ENCODE measurements at places on chromosomes 6 and 20.
A peak's percentile ranks its signal among the peaks of the same experiment; 100 is the strongest.

DNA sequence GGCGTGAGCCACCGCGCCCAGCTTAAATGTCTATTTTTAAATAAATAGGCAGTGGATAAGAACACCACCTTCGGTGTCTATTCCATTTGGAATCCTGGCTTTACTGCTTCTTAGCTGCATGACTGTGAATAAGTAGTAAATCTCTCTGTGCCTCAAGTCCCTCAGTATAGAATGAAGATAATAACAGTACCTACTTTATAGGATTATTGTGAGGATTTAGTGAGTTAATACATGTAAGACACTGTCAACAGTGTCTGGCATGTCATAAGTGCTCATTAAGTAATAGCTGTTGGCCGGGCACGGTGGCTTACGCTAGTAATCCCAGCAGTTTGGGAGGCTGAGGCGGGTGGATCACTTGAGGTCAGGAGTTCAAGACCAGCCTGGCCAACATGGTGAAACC lies 10.1 kb downstream of the TPX2 start:
- DNase-seq: no peak

DNA sequence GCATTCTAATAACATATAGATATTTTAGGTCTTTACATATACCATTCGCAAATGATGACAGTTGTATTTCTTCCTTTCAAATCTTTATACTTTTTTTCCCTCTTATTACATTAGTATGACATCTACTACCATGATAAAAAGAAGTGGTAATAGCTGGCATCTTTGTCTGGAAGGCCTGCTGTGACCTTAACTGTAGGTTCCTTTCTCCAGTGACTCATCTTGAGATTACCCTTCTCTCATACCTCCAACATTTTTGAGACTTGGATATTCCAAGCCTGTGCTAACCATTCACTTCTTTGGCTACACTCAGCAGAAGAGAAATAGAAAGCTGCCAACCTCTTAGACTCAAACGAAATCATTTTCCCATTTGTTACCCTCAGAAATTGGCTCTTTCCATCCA lies 30.3 kb downstream of the ZKSCAN8 start:
- DNase-seq: no peak

GRCh38 chr6:34056305-34057108 lies 89.4 kb downstream of the GRM4 start:
- no peak for DNase-seq

- peak; percentile 78 for DNase-seq
These were observed 728 bp upstream of the TRIM39 start for GRCh38 chr6:30325873-30326525.

DNA sequence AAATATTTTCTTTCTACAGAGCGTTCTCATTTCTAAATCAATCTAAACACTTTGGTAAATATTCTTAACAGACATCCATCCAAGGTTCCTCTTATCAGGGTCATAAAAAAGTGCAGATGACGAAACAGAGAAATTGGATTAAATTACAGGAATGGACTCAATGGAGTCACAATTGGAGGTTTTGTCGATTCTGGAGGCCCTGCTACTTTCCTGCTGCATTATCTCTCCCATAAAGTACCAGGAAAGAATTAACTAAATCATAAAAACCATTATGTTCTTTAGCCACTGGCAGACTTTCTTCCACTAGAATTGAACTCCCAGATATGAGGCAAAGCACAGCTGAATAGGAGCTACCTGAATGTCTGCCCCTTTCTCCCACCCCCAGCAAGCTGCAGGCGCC lies 610.6 kb downstream of the HDGFL1 start:
- no peak for DNase-seq

DNA sequence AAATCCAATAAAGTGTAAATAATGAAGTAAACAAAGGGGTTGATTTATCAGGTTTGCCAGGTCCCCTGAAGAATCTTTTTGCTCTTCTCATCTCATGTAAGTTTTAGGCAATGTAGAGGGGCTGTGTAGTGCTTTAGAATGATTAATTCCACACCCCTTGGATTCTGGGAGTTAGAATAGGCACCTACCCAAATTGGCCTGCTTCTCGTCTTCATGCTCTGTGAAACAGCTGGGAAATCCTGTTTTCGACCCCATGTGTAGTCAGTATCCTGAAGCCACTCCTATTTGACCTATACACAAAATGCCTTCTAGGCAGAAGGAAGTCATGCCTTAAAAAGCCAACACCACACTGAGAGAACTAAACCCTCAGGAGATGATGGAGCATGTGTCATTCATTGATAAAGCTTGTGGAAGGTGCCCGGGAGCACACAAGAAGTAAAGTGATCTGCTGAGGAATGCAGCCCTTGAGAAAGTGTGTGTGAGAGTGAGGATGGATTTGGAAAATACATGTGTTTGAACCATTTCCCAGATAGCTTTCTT lies 170.9 kb downstream of the KLHL32 start:
- no peak for DNase-seq

- no peak for DNase-seq
These were observed 212.7 kb downstream of the CDKAL1 start for GRCh38 chr6:20746805-20747558.

DNA sequence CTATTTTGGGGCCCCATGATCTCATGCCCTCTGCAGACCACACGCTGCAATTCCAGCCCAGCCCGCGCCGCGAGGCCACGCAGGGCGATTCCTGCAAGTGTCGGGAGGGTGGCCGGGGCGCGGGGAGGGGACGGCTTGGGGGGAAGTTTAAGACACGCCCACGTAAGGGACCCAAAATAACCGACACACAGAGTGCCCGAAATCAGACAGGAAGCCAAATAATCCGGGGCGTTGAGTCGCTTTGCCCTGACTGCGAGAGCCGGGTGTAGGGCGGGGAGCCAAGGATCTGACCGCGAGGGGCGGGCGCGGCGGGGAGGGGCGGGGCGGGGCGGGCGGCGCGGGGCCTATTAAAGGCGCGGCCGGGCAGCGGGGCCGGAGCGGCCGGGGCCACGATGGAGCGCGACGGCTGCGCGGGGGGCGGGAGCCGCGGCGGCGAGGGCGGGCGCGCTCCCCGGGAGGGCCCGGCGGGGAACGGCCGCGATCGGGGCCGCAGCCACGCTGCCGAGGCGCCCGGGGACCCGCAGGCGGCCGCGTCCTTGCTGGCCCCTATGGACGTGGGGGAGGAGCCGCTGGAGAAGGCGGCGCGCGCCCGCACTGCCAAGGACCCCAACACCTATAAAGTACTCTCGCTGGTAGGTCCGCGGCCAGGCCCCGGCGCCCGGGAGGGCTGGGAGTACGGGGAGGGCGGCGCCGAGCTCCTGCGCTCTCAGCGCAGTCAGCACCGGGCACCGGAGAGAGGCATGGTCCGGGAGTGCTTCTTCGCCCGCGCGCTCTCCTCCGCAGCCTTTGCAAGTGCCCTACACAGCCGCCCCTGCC lies at the start of gene ENPP1:
Gene ENPP1, plus strand, starts transcription at position 377 of the 816 bp plus-strand sequence. Its CDS starts 16 bp downstream, at position 393.
- DNase-seq: peak; percentile 81

DNA sequence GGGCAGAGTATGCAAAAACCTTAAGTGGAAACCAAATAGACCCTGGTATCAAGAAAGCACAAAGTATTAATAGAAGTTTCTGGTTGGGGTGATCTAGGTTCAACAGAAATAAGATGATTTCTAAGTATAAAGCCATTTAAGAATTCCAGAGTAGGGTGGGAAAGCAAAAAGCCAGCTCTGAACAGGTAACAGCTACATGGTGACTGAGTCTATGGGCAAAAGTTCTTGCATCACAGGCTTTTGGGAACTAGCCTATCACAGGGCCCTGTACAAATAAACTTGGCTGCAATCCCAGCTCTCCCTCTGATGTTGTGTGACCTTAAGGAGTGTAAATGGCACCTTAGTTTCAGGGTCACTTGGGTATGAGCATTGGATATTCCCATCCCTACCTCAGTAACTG lies 5.5 kb downstream of the TCF19 start:
- DNase-seq: no peak

DNA sequence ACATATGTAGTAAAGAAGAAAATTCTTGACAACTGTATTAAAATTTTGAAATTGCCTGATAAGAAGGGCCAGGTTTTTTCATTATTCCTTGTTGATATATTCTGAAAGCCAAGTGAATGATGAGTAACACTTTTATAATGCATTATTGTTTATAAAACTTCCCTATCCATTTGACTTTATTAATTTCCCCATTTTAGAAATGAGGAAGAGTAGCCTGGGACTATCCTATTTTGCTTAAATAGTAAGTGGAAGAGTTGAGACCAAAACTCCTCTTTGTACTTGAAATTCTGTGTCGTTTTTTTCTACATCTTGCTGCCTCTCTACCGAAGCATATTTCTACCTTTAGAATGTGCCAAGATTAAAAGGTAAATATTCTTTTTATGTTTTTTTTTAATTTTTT lies 39.7 kb downstream of the TRMT11 start:
- DNase-seq: no peak

GRCh38 chr6:28764014-28764723 lies 159.6 kb downstream of the TRIM27 start:
- DNase-seq: no peak

- no peak for DNase-seq
These were observed 139.0 kb downstream of the PHACTR3 start for GRCh38 chr20:59743308-59743707.

DNA sequence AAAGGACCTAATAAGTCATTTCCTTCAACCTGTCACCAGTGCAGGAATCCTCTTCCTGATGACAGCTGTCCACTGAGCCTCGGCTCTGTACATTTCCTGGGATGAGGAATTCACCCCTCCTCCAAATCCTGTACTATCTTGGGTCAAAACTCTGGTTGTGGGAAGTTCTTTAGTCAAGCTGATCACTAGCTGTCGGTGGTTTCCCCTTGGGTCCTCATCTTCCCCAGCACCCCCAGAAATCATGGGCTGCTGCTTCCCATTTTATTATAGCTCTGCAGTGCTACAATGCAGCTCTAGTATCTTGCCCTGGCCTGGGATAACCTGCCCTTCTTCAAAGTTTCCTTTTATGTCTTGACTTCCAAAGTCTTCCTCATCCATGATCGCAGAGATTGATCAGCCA lies 14.6 kb upstream of the ADA start:
- DNase-seq: no peak

GRCh38 chr6:49030251-49031020 lies 432.6 kb downstream of the MMUT start:
- no peak for DNase-seq

DNA sequence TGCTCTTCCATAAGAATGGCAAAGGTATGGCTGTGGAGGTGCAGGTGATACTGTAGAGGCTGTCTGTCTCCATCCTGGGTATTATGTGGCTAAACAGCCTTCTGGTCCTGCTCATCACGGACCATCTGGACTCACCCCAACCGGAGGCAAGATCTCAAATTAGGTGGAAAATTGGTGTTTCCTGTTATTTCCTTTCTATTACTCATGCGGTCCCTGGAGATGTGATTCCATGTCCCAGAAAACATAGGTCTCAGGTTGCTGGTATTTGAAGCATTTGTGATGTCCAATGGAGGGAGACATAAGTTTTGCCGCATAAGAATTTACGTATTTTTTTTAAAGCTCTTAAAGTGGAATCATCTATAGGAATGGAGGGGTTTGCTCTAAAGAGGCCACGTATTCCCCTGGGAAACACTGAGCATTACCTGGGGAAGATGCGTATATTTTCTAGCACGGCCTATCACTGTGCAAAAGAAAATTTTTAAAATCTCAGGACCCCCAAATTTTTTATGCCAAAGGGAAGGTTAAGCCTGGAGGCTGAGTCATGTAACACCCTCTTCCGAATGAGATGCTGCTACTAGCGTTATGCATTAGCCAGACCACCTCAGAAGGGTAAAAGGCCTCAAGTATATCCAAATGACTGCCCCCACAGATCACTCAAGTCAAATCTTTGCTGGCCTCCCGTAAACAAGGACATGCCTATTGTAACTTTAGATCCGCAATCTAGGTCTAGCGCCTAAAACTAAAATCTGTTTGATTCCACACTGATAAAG lies 22.4 kb upstream of the PBOV1 start:
- no peak for DNase-seq

DNA sequence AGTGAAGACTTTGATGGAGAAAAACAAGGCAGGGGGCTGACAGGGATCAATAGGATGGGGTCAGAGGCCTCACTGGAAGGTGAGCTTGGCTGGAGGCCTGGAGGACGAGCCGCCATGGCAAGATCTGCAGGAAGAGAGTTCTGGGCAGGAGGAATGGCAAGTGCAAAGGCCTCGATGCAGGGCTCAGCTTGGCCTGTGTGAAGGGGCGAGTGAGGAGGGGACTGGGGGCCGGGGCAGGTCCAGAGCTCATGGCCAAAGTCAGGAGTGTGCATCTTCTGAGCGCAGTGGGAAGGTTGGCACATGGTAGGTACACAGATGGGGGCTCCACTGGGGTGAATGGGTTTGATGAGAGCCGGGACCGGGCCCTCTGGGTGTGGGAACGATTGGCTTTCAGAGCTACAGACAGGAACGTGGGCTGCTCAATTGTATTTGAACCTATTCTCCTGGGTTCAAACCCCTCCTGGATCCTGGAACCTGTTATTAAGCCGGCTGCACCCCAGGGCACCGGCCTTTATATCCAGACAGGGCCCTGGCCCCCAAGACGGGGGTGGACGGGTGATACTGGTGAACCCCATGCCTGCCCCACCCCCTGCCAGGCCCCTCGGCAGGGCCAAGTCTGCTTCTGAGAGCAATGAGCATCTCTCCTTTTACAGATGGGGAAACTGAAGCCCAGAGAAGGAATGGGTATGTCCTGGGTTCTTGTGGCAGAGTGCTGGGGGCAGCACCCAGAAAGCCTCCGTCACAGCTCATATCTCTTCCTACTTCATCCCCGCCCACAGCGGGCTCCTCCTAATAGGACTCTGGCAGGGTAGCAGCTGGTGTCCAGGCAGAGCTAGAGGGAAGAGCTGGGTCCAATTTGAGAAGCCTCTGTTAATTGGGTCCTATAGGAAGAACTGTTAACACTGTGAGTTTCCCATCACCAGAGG lies 106.1 kb downstream of the CEBPB start:
- DNase-seq: no peak

- no peak for DNase-seq
These were observed 135.5 kb downstream of the WDR27 start for GRCh38 chr6:169566319-169566718.

DNA sequence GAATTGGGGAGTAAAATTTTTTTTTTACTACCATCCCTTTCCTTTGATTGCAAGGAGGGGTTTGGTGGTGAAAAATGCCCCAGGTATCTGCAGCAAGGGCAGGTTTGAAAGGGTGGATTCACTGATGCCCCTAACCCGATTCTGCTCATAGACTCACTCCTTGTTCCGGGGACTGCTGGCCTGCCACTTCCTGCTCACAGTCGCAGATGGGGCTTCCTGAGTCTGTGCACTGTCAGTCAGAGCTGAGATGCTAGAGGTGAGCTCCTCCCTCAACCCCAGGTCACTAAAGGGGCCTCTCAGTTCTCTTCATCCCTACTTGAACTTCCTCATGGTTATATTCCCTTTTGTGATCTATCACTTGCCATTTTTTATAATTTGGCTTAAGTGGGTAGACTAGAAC lies 357.9 kb downstream of the FARS2 start:
- DNase-seq: no peak

- DNase-seq: no peak
These were observed 88.0 kb upstream of the ELOVL5 start for GRCh38 chr6:53436526-53437303.

- no peak for DNase-seq
These were observed 187.0 kb downstream of the PDE7B start for GRCh38 chr6:136038531-136038930.

- peak; percentile 67 for DNase-seq
These were observed at the start of gene PHACTR2 for GRCh38 chr6:143677891-143678791. Gene PHACTR2 (plus strand): TSS chr6:143677965. CDS start chr6:143678164, 199 bp downstream.
